Left kidney (tissue), 8 donors: ENCODE measurements at places on chromosomes 2 and 18. TPM values are rescaled to one million over a fixed set of nuclear protein-coding genes. Genes with fewer than 3 reads are reported as not detected.
A peak's percentile ranks its signal among the peaks of the same experiment; 100 is the strongest.

GRCh38 chr18:23245461-23245860 lies 110.2 kb downstream of the CABLES1 start:
- DNase-seq: no peak

DNA sequence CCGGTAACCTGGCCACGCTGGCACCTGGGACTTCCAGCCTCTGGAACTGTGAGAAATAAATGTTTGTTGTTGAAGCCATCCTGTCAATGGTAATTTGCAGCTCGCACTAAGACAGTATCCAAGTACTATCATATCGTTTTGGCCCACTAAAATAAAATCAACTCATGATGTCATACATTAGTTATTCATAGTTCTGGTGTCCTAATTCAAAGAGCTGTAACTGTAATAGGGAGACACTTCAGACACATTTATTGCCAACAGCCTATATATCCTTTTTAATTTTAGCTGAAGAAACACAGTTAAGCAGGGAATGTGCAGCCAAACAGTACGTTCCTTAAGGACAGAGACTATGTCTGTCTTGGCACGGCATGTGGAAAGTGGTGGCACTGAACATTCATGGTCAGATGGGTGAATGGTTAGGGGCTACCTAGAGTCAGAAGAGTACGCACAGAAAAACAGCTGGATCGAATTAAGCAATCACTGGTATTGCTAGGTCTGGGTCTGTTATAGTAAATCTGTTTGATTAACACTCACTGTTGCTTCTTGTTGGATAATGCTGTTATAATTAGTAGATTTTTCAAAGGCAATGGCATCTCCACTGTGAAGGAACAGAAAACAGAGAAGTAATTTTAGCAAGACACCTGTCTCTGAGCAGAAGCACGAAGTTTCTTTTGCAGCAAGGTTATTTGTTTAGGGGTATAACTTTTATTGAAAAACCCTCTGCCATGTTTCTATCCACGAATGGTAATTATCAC lies 41.3 kb upstream of the CREG2 start:
- DNase-seq: no peak

DNA sequence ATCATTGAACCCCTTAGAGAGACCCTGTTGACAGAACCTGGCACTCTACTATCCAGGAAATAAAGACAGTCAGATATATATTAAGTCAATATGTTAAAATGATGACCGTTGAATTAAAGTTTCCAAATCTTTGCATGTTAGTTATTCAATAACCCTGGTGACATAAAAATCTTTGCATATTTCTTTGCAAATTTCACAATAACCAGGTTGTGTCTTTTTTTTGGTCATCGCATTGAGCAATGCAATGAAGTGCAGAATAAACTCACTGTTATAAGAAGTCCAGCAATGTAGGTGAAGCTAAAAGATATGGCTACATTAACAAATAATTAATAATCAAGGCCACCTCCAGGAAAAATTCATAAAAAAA lies 596.9 kb downstream of the NYAP2 start:
- DNase-seq: no peak

- DNase-seq: no peak
Measured at GRCh38 chr2:232418056-232418455, 11.4 kb downstream of the ALPG start.

DNA sequence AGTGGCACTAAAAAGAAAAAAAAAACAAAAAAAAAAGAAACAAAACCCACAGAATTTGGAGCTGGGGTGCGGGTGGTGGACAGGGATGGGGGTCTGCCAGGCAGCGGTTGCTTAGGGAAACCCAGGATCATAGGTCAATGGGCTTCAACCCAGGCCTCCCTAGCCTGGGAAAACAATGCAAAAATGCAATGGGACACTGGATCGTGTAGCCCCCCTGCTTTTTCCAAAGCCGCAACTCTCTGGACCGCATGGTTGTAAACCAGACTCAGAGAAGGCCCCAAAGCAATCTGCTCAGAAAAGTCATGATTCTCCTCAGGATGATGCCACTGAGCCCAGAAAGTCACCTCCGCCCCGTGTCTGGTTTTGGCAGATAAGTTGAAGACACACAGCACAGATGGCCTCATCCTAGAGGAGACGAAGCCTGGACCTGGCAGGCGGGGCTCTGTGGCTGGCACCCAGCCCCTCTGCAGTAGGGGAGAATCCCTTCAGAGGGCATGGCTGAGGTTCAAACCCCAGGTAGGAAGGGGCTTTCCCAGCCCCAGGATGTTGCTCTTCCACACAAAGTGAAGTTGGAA lies 5.1 kb downstream of the DLX2 start:
- DNase-seq: no peak

DNA sequence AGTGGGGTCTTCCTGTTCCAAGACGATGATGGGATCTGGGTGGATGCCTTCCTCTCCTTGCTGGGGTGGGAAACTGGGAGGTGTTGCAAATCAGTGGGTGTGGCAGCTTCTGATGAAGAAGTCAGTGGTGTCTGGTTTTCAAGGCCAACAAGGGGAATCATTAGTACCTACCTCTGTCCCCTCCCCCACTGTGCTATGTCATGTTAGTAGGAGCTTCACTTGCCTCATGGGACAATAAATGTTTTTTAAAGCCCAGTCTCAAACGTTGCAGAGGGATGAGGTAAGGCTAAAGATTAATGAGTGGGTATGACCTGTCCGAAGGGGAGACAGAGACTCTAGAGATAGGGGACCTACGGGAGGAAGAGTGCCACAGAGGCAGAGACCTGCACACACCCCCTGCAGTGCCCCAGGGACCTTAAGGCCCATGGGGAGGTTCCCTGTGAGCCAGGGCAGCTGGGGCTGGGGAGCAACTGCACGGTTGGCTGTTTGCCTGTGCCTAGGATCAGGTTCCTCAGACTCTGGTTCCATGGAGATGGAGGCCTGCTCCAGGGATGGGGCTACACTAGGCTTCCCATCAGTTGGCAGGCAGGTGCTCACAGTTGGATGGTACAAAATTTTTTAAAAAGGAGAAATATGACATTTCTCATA lies 37.8 kb upstream of the SLC1A4 start:
- DNase-seq: no peak

- no peak for DNase-seq
Measured at GRCh38 chr2:14445670-14446069, 186.8 kb upstream of the LRATD1 start.

DNA sequence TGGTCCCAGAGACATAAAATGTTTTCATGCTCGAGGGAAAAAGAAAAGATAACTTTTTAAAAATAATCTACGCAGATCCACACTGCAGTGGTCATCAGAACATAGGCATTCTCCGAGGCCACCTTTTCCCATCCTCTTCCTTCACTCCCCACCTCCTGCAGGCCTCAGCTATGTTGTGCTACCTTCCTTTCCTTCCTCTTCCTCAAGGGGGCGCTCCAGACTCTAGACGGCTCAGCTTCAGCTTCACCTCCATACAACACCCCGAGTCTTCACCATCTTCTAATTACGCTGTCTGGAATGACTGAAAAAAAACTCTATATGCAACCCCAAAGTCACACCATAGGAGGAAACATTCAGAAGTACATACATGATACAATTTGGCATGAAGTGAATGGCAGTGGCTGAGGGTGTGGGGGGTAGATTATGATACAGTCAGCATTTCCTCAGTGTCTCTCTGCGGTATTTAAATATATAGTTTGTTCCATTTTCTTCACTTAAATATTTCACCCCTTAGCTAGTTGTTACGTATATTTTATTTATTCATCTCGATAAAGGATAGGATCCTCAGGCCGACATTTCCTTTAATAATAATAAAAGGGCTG lies 583.6 kb downstream of the IRS1 start:
- DNase-seq: peak; percentile 53

DNA sequence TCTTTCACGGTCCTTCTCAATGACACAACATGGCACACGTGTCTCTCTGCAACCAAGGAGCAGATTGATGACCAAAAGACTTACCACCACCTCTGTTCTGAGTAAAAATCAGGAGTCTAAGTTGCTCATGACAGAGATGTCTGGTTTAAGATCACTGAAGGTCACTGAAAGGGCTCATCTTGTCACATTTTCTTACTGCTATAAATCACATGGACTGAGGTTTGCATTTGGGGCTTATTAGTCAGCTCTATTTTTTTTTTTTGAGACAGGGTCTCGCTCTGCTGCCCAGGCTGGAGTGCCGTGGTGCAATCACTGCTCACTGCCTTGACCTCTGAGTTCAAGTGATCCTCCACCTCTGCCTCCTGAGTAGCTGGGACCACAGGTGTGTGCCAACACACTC lies 19.4 kb downstream of the CFLAR start:
- DNase-seq: no peak

- DNase-seq: no peak
Measured at GRCh38 chr2:96146153-96146880, 1.1 kb upstream of the DUSP2 start.

DNA sequence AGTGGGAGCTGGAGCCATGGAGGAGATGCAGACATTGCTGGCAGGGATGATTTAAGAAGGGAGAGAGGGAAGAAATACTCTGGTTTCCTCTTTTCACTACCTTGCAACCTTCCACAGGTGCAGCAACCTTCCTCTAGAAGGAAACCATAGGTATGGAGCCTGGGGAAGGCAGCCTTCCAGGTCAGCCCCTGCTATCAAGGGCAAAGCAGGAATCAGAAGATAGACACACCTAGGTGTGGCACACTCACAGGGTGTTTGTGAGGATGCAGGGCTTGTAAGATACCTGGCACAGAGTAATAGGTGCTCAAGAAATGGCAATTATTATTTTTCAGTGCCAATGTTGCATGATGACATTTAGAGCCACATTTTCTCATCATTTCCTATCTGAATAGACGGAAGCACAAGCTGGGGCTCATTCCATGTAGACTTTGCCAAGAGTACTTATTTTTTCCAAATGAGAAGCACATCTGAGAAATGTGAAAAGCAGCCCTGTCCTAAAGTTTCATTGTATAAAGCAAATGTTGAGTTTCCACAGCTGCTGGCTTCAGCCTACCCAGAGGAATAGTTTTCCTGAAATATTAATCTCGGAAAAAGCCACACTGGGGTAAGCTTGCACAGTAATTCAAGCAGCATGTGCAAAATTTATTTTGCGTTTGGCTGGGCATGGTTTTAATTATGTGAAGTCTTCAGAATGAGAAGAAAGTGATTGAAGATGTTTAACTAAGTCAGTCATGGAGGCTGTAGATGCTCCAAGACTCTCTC lies 20.6 kb downstream of the EVA1A start:
- no peak for DNase-seq

- DNase-seq: no peak
Measured at GRCh38 chr2:169001116-169001815, 29.9 kb downstream of the ABCB11 start.

The PAX3 gene
- polyA plus RNA-seq: 0.12 TPM

The TMEM178A gene
- polyA plus RNA-seq: 102 TPM

The HOXD8 gene
- polyA plus RNA-seq: 170 TPM

The GALNT14 gene
- 47.6 TPM for polyA plus RNA-seq

The LOXHD1 gene
- polyA plus RNA-seq: 1.4 TPM

The ECEL1 gene
- polyA plus RNA-seq: 12.4 TPM

The MC5R gene
- polyA plus RNA-seq: 0.22 TPM

The PARD6G gene
- 31.3 TPM for polyA plus RNA-seq
